Stimulated activated CD8-positive, alpha-beta memory T cell treated with anti-CD3 and anti-CD28 coated beads, Interleukin-4, amount 100 ng/mL, for 1 hour (primary cell): ENCODE measurements at places on chromosomes 16 and 17.

DNA sequence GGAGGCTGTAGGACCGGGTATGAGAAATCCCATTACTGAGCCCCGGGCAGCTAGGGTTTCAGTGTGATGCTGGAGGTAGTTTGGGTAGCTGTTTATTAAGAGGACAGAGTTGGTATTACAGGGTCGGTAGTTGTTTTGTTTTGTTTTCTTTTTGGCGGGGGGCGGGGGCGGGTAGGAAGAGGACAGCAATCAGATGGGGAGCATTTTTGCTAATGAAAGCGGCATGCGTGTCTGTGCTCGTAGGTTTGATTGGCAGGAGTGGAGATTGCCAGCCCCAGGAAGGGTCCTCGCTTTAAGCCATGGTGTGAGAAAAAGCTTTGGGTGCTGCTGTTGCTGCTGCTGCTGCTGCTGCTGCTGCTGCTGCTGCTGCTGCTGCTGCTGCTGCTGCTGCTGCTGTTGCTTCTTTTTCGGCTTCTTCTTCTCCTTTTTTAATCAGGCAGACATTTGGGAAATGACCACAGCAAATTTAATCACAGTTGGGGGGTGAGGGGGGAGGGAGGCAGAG is 498.5 kb upstream of the ZFHX3 start:
- DNase-seq: no peak

GRCh38 chr17:41420134-41420533 is 4.3 kb downstream of the KRT37 start:
- DNase-seq: no peak

DNA sequence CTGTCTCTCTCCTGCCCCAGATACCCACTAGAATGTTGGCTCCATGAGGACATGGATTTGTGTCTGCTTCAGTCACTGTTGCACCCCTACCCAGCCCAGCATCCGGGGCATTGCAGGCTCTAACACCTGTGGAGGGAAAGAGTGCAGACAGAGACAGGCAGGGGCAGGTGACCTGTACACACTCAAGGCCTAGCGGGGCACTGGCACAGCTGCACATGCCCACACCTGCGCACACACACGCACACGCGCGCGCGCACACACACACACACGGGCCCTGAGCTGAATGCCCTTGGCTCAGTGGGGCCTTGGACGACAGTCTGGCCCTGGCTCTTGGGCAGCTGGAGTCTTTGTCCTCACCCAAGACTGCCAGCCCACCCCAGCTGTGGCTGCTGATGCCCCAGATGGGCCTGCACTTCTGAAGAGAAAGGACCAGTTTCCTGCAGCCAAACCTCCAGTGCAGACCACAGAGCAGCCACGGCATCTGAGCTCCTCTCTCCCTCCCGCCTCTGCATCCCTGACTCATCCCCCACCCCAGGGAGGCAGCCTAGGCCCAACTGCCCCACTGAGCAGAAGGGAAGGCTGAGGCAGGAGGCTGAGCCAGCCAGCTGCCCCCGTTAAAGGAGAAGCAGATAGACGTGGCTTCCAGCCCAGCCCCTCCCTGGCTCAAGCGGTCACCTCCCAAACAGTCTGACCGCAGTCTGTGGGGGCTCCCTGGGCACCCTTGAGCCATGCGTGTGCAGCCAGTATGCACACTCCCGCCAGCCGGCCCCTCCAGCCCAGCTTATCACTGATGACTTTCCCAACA is 12.3 kb upstream of the RAI1 start:
- DNase-seq: no peak

DNA sequence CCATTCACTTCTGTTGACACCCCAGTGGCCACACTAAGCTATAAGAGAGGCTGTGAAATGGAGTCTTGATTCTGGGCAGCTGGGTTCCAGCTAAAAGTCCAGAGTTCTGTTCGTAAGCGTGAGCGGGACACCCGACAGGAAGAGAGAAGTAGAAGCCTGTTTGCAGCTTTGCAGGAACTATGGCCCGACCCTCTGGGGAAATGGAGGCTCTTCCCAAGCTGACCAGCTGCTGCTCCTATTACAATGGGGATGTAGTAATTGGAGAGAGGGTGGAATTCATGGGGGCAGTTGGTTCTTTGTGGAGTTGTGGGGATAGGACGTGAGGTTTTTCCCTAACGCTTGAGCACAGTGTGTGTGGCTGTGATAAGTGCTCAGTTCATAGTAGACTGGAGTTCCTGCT is 28.4 kb downstream of the UBALD1 start:
- no peak for DNase-seq

DNA sequence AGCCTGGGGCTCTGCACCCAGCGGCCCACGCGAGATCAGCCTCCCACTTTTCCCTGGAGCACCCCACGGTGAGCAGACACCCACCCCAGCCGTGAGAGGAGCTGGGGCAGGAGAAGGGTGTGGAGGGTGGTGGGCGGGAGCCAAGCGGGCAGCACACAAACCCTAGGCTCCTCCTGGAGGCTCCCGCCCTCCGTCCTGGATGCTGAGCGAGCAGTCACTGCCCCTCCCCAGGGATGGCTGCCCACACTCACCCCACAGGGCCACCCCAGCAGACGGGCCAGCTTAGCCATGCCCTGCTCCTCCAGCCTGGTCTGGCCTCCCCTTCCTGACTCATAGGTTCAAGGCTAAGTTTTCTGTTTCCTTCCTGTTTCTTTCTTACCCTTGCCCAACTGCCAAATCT is 15.7 kb upstream of the ABCC3 start:
- no peak for DNase-seq

GRCh38 chr17:883586-883962 is 96.0 kb downstream of the NXN start:
- DNase-seq: no peak

GRCh38 chr16:57516176-57516725 is 20.1 kb downstream of the CCDC102A start:
- DNase-seq: no peak

GRCh38 chr17:979539-980405 is at the start of gene NXN:
TSS of gene NXN (minus strand) at chr17:979776.
- peak; percentile 85 for DNase-seq

- no peak for DNase-seq
Measured at GRCh38 chr17:76088868-76089576, 10.0 kb downstream of the ZACN start.

GRCh38 chr16:64481497-64481896 is 640.4 kb downstream of the CDH11 start:
- no peak for DNase-seq

DNA sequence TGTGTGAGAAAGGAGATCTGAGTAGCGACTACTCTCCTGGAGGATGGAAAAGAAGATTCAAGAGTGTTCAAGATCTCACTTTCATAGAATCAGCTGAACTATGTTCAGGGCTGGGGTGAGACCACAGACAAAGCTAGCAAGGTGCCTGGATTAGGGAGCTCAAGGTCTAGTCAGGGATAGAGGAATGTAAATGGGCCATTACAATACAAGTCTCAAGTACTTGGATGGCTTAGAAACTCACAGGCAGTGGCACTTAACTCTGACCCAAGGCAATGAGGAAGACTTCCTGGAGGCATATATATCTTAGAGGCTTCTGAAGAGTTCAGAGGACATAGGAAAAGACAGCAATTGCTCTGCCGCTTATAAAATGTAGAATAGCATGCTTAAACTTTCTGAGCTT is 184.9 kb upstream of the CDH11 start:
- no peak for DNase-seq

GRCh38 chr17:73998653-73999645 is 204.5 kb upstream of the RPL38 start:
- DNase-seq: peak; percentile 10

DNA sequence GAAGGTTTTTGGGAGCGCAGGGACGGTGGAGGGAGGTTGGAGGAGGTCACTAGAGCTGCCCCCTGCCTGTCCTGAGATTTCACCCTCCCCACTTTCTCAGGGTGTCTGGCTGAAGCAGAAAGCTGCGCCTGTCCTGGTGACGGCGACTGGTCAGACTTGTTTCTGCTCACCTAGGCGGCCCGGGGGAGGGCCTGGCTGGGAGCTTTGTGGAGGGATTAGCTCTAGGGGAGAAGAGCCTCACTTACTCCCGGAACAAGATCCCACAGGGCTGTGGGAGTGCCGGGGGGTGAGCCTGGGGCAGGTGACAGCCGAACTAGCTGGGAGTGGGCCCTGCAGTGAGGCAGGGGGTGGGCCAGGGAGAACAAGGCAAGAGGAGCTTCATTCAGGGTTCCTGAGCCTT is 11.5 kb downstream of the NHERF1 start:
- DNase-seq: no peak

- DNase-seq: no peak
Measured at GRCh38 chr17:50027172-50027880, 28.6 kb upstream of the ITGA3 start.

GRCh38 chr16:86975445-86975844 is 341.7 kb downstream of the C16orf95 start:
- DNase-seq: no peak

DNA sequence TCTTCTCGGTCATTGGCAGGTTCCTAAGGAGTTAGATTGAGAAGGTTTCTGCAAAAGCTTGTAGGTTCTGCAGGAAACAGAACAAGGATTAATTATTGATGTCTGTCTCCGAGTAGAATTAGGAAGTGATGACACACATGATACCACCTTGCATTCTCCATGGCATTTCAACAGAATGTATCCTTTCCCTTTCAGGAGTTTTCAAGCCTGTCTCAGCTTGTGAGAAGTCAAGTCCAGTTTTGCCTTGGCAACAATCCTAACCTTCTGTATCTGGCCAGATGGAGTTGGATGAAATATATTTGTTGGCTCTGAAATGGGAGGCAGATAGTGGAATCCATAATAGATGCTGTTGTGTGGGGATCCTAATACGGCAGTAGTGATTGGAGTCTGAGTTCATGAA is 235.5 kb downstream of the SHISA9 start:
- no peak for DNase-seq

- DNase-seq: no peak
Measured at GRCh38 chr16:29985271-29985811, 10.1 kb downstream of the HIRIP3 start.

DNA sequence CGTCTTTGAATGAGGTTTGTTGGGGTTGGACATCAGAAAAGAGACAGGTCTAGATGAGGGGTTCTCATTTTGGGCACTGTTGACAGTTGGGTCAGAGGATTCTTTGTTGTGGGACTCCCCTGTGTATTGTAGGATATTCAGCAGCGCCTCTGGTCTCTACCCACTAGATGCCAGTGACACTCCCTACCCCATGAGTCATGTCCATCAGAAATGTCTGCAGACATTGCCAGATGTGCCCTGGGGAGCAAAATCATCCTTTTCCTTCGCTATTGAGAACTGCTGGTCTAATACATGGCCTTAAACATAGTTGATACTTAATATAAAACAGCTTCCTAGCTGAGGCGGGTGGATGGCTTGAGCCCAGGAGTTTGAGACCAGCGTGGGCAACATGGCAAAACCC is 3.1 kb downstream of the ABAT start:
- DNase-seq: no peak

- no peak for DNase-seq
Measured at GRCh38 chr16:65070831-65071432, 50.9 kb downstream of the CDH11 start.

GRCh38 chr17:6104956-6105648 is 34.9 kb downstream of the WSCD1 start:
- DNase-seq: no peak

GRCh38 chr17:68255731-68256538 is 8.1 kb downstream of the AMZ2 start:
- no peak for DNase-seq

- no peak for DNase-seq
Measured at GRCh38 chr17:35046245-35046644, 17.3 kb downstream of the RFFL start.

DNA sequence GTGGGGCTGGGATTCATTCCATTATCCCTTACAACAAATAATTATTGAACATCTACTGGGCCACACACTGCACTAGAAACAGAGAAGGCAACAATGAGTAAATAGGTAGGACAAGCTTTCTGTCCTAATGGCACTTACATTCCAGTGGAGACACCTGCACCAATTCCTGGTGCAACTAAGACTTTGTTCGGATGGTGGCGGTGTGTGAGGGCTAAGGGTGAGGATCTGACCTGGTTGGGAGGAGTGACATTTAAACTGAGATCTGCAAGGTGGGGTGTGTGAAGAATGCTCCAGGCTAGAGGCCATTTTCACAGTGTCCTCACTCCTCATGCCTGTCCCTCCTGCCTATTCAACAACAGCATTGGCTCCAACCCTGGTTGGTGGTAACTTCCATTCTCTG is 510.0 kb downstream of the XYLT1 start:
- no peak for DNase-seq

DNA sequence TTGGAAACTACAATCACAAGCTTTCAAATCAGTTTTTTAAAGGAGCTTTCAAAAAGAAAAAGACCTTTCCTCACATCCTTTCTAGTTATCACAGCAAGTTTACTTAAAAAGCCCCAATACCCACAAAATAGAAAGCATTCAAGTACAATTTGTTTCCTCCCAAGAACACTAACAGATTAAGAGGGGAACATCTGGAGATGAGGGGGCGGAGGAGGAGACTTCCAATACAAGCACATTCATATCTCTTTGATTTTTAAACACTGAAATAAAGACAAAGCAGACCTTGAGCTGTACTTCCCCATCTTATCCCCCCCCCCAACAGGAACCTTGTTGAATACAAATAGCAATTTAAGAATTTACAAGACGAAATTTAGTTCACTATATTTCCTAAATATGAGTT is 2.0 kb downstream of the YWHAE start:
- DNase-seq: no peak

- DNase-seq: no peak
Measured at GRCh38 chr16:21523411-21524067, 75.8 kb upstream of the METTL9 start.

GRCh38 chr17:18184143-18185031 is 759 bp downstream of the ALKBH5 start:
- peak; percentile 45 for DNase-seq
